GM12878 (cell line): ENCODE measurements at places on chromosomes 6 and 20. TPM values are rescaled to one million over a fixed set of nuclear protein-coding genes. Genes with fewer than 3 reads are reported as not detected.

The OTOR gene
- not detected in 2 replicates for total RNA-seq

The OR2B6 gene
- 0.77 and 1.7 TPM in 2 replicates for total RNA-seq

The CALHM4 gene
- total RNA-seq = not detected in 2 replicates

The TMEM170B gene
- total RNA-seq = 6.0 and 6.2 TPM in 2 replicates

The ENPP3 gene
- not detected in 2 replicates for total RNA-seq

The ANKEF1 gene
- 1.2 and 1.4 TPM in 2 replicates for total RNA-seq
